ENCODE measurements at places on chromosomes 4 and X.
A peak's percentile ranks its signal among the peaks of the same experiment; 100 is the strongest.

- DNase-seq = no peak
Measured at GRCh38 chrX:109952050-109952449, 50.9 kb upstream of the TMEM164 start.

DNA sequence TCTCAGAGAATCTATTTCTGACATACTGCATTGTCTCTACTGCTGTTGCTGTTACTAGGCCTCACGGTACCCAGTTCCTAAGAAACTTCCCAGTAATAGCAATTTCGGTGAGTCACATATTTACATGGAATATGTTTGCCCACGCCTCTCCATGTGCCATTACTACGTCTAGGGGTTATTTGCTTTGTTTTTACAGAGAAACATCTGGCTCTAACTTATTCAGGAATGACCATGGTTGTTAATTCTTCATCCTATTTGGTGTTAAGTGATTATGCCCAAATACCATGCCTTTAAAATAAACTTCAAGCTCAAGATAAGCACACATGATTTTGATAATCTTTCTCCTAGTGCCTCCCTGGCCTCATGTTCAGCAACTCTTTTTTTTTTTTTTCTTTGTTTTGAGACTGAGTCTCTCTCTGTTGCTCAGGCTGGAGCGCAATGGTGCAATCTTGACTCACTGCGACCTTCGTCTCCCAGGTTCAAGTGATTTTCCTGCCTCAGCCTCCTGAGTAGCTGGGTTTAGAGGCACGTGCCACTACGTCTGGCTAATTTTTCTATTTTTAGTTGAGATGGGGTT, 101.0 kb upstream of the HS3ST1 start:
- DNase-seq = peak; percentile 81

- DNase-seq = no peak
Measured at GRCh38 chr4:26877406-26877805, 16.8 kb downstream of the STIM2 start.

- DNase-seq = no peak
Measured at GRCh38 chr4:47415719-47416118, 47.8 kb downstream of the COMMD8 start.

GRCh38 chr4:7585768-7586167, 151.0 kb upstream of the PSAPL1 start:
- DNase-seq = no peak

Measured in astrocyte of the spinal cord (primary cell).